ENCODE measurements at places on chromosomes 4 and X. TPM values are rescaled to one million over a fixed set of nuclear protein-coding genes. Genes with fewer than 3 reads are reported as not detected.

GRCh38 chr4:138636781-138637180 lies 378.8 kb upstream of the NOCT start:
- H3K36me3 ChIP-seq = no peaks in the 10 kb centered on the region
- no peak overlapping the region for H3K27ac ChIP-seq
- no peaks in the 10 kb centered on the region for H3K27me3 ChIP-seq
- no peaks in the 10 kb centered on the region for H3K4me1 ChIP-seq

Gene GRIA2
- total RNA-seq = 4.8 TPM

Gene AMBN
- not detected for total RNA-seq

DNA sequence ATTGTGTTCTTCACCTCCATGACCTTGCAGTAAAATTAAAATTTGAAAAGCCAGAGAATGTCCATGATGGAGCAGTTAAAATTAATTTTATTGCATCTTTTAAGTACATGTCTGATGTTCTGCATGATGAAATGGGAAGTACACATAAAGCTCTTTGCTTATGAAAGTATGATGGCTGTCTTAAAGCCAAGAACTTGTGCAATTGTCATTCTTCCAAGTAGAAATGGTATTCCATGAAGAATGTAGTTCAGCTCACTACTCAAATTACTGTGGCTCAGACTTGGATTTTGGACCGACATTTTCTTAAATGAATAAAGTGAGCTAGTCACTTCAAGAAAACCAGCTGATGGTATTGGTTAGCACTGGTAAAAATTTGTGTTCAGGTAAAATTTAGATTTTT lies 161.7 kb upstream of the CXCL13 start:
- no peaks in the 10 kb centered on the region for H3K4me1 ChIP-seq
- no peaks in the 10 kb centered on the region for H3K36me3 ChIP-seq
- no peaks in the 10 kb centered on the region for H3K27me3 ChIP-seq
- no peak overlapping the region for H3K27ac ChIP-seq

GRCh38 chr4:70892086-70892769 lies 9.9 kb upstream of the MOB1B start:
- no peak for DNase-seq
- H3K4me3 ChIP-seq = no peak overlapping the region
- H3K27me3 ChIP-seq = no peaks in the 10 kb centered on the region
- H3K4me1 ChIP-seq = no peaks in the 10 kb centered on the region

DNA sequence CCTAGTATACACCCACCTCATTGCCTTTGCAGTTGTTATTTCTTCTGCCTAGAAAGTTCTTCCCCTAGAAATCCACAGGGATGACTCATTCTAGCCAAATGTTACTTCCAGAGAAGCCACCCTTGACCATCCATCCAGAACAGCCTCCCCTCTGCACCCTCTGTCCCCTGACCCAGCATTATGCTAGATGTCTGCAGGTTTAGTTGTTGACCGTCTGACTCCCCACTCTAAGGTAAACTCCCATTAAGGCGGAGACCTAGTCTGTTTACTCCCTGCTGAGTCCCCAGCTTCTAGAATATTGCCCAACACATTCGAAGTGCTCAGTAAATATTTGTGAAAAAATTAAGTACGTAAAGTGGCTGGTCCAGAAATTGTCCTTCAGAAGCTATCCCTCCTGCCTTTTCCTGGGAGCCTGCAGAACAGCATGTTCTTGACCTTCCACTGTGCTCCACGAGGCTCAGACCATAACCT lies 11.0 kb downstream of the SRD5A3 start:
- no peaks in the 10 kb centered on the region for H3K27me3 ChIP-seq
- no peaks in the 10 kb centered on the region for H3K4me1 ChIP-seq
- no peak overlapping the region for H3K27ac ChIP-seq

Gene ITGB1BP2
- total RNA-seq = 1.0 TPM

Gene SFRP2
- total RNA-seq = 6.9 TPM

- H3K36me3 ChIP-seq = no peaks in the 10 kb centered on the region
- no peaks in the 10 kb centered on the region for H3K4me1 ChIP-seq
- H3K4me3 ChIP-seq = no peak overlapping the region
These were observed 644.1 kb downstream of the MID1IP1 start for GRCh38 chrX:39445336-39445735.

Gene ABCG2
- 2.6 TPM for total RNA-seq

DNA sequence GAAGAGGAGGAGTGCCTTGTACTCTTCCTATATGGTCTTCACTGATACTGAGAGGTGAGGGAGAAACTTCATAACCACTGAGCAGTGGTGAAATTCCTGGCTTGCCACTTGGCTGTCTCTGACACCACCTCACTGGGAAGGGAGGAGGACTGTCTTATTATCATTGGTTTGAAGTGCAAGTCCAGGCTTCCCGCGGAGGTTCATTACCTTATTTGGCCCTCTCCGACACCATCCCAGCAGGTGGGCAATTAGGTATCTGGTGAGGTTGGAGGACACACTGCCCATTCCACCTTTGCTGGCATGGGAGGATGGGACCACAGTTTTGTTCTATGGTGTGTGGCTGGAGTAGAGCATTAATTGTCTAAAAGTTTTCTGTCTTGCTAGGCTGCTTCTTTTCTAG lies 206.1 kb downstream of the LHFPL1 start:
- H3K4me1 ChIP-seq = no peaks in the 10 kb centered on the region
- no peak overlapping the region for H3K4me3 ChIP-seq

GRCh38 chr4:88327665-88328064 lies 43.3 kb upstream of the PPM1K start:
- H3K27ac ChIP-seq = no peak overlapping the region
- H3K4me3 ChIP-seq = no peak overlapping the region
- no peak for DNase-seq

DNA sequence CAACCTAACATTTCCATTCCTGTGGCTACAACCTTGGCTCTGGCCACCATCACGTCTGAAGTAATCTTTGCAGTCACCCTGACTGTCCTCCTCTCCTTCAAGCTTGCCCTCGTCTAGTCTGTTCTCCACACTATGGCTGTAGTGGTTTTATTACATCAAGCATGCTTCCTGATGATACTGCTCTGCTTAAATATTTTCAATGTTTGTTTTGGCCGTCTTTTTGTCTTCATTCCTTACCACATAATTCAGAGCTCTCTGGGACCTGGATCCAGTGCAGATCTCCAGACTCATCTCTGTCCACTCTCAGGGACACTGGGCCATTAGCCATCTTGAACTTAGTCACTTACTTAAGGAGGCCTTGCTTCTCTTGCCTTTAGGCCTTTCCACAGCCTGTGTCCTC lies 27.7 kb upstream of the FREM3 start:
- no peaks in the 10 kb centered on the region for H3K36me3 ChIP-seq
- H3K4me3 ChIP-seq = no peak overlapping the region
- H3K27ac ChIP-seq = no peak overlapping the region
- H3K27me3 ChIP-seq = no peaks in the 10 kb centered on the region
- DNase-seq = no peak

Gene CLIC2
- total RNA-seq = 18.4 TPM
